RPMI7951 (cell line): ENCODE measurements at places on chromosomes 7 and 10. TPM values are rescaled to one million over a fixed set of nuclear protein-coding genes. Genes with fewer than 3 reads are reported as not detected.

The LFNG gene
- total RNA-seq = 19.1 and 28.5 TPM in 2 replicates

The JAZF1 gene
- total RNA-seq = 9.1 and 11.3 TPM in 2 replicates

DNA sequence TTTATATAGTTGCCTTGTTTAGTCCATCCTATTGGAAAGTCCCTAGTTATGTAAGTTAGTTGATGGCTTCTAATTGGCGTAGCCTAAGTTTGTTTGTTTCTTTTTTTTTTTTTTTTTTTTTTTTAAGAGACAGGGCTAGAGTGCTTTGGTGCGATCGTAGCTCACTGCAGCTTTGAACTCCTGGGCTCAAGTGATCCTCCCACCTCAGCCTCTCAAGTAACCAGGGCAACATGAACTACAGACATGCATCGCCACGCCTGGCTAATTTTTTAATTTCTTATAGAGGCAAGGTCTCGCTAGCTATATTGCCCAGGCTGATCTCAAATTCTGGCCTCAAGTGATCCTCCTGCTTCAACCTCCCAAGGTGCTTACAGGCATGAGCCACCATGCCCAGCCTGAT, 7.1 kb downstream of the CSGALNACT2 start:
- no peak for DNase-seq

GRCh38 chr7:43784030-43784584, 25.6 kb downstream of the BLVRA start:
- no peak for DNase-seq

DNA sequence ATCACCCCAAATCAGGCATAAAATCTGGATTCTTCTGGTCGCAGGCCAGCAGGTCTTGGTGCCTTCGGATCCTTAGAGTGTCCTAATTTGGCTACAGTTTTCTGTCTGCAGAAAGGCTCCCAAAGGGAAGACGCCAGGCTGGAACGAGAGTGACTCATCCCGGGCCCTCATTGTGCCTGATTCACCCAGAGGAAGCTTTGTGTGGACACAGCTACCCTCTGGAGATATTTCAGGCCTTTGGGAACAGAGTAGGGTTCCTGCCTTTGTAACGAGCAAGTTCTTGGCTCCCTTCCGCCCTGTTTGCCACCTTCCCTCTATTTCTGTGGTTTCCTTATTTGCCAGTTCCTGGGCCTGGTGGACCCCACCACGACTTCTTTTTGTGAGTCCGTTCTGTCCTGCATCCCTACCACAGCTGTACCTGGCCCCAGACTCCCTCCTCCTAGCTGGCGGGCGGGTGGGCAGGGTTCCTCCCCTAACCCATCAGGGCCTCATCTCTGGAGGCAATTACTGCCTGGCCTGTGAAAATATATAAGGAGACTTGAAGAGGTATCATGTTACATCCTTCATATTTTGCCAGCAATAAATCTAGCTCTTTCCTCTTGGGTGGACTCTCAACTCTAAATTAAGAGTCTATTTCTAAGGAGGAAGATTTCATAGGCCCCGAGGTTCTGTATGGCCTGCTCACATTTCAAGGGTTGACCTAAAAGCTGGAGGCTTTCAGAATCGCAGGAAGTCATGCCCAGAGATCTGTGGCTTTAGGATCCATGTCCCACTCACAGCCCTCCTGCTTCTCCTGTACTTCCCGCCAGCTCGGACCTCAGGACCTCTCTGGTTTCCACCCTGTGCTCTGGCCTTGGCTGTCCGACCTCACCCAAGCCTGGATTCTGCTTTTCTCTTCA, 219.2 kb upstream of the ZNF32 start:
- peak; percentile 96 for DNase-seq
